ENCODE measurements at places on chromosomes 3 and 15.

GRCh38 chr3:71497971-71498444, 85.5 kb downstream of the FOXP1 start:
- no peak for DNase-seq

- DNase-seq = no peak
Observed at GRCh38 chr3:3066378-3066777, 43.8 kb downstream of the IL5RA start.

DNA sequence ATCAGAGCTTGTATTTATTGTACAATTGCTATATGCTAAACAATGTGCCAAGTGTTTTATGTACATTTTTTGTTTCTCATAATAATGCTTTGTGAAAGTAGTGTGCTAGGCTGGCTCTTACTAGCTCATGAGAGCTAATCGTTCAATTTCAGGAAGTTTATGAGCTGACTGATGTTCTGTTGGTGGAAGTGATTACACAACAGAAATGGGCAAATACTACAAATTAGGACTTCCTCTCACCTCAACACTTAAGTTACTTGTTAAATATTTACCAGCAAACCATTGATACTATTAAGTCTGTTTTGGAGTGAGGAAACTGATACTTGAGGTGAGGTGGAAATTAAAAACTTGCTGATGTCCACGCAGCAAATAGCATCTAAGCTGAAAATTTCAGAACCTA, 32.3 kb downstream of the SLC9C1 start:
- no peak for DNase-seq

DNA sequence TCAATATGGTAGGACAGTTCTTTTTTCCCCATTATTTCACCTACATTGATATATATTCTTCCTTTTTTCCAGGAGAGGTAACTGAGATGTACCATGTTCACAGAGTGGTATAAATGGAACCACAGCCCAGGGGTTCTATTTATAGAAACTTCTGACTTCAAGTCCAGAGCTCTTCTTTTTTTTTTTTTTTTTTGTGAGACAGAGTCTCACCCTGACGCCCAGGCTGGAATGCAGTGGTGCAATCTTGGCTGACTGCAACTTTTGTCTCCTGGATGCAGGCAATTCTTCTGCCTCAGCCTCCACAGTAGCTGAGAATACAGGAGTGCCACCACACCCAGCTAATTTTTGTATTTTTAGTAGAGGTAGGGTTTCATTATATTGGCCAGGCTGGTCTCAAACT, 267.1 kb upstream of the TPRG1 start:
- DNase-seq = no peak

GRCh38 chr3:121720163-121720562, 29.4 kb downstream of the GOLGB1 start:
- DNase-seq = no peak

DNA sequence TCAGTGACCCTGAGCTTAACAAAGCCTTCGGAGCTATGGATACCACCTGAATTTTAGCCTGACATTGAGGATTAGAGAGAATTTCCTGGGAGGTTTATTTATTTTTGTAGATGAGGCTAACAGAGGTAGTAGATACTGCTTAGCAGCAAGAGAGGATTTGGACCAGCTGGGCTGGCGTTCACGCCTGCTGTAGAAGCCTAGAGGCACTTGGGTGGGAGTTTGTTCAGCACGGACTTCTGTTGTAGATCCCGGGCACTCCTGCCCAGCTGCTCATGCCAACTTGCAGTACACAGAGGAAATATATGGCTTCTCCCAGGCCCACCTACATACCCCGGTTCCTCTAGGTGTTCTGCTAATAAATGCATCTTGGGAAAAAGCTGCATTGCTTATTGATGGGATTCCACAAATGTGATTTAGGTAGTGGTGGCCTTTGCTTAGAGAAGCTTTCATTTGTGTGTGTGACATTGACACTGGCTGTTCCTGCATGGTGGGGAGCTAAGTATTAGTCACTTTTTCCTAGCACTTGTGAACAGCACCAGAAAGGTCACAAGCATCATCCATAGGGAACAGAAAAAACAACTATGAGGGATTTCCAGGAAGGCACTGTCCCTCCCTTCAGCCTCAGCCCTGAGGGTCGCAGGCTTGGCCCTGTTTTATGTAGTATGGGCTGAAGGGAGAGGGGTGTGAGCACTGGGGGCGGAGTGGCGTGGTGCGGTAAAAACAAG, 324.8 kb upstream of the LRRFIP2 start:
- no peak for DNase-seq

- DNase-seq = no peak
Observed at GRCh38 chr15:44193651-44194322, 1.3 kb downstream of the FRMD5 start.

DNA sequence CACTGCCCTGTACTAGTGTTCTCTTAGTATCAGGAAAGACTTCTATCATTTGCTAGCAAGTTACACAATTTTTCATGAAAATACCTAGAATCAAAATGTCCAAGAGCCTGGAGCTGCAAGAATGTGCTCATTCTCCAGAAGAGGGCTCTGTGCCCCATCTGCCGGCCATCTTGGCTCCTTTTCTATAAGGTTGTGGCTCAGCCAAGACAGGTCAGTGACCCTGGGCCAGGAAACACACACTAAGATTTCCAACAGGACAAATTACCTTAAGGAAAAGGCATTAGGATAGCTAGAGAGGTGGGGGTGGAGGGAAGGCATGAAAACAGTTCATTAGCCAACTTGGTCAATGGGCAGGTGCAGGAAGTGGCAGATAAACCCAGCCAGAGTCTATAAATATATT, 20.7 kb downstream of the TIMP4 start:
- no peak for DNase-seq

- no peak for DNase-seq
Observed at GRCh38 chr3:117536006-117536405, 826.4 kb downstream of the TUSC7 start.

- DNase-seq = no peak
Observed at GRCh38 chr15:31341071-31341470, 14.4 kb downstream of the KLF13 start.

- no peak for DNase-seq
Observed at GRCh38 chr3:168220556-168220955, 124.8 kb upstream of the GOLIM4 start.

- no peak for DNase-seq
Observed at GRCh38 chr15:63462088-63462487, 42.3 kb upstream of the USP3 start.

- DNase-seq = no peak
Observed at GRCh38 chr3:106810300-106810875, 566.9 kb upstream of the CCDC54 start.

- DNase-seq = no peak
Observed at GRCh38 chr3:127675651-127676391, 3.1 kb downstream of the ABTB1 start.

GRCh38 chr15:61480863-61481262, 251.8 kb upstream of the RORA start:
- DNase-seq = no peak

DNA sequence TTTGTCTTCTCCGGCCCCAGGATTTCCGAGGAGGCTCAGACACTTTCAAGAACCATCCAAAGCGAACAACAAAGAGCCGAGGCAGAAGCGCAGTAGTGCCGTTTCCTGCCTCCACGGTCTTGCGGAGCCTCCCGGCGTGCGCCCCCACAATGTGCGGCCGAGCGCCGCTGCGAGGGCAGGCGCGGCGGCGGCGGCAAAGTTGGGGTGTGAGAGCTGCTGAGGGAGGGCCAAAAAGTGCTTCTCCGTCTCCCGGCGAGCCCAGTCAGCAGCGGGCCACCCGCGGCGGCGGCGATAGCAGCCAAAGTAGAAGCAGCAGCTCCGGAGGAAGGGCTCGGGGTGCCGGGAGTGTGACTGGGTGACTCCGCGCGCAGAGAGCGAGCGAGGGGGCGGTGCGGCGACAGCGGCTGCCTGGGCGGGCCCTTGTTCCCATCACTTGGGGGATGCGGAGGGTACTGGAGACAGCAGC, 749.1 kb downstream of the ROBO1 start:
- no peak for DNase-seq

GRCh38 chr3:40593351-40593750, 68.6 kb downstream of the ZNF621 start:
- DNase-seq = no peak

DNA sequence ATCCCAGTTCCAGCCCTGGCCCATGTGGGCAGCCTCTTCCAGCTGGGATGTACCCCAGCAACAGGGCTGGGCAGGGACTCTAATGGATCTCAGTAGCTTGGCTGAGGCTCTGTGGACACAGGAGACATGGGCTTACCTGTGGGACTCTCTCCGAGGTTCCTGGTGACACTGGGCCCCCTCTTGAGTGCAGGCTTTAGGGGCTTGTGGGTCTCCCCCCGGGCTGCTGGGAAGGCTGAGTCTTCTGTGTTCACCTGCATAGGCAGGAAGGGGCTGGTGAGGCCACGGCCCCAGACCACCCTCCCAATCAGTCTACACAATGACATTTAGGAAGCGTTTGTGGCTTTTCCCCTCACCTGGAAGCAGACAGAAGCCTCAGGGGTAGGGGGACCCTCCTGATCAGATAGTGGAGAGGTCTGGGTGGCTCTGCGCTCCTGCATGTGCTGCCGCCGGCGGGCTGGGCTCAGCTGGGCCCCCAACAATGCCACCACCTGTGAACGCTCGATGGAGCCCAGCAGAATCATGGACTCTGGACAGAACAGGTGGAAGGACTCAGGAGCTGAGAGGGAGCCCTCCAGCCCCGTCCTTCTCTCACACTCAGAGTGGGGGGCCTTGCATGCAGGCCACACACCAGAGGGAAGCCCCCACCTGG, 8.4 kb downstream of the CLCN2 start:
- no peak for DNase-seq

All from T follicular helper cell (primary cell).